Renal cortical epithelial cell (primary cell): ENCODE measurements at places on chromosomes 1 and 21. TPM values are rescaled to one million over a fixed set of nuclear protein-coding genes. Genes with fewer than 3 reads are reported as not detected.

The CA14 gene
- total RNA-seq, result not detected in 2 replicates

The FCRL4 gene
- not detected in 2 replicates for total RNA-seq

The COL11A1 gene
- 13.7 and 25.9 TPM in 2 replicates for total RNA-seq

The ATP1A4 gene
- total RNA-seq, result not detected in 2 replicates

The NASP gene
- total RNA-seq, result 31.4 and 46.4 TPM in 2 replicates

The LIN28A gene
- total RNA-seq, result not detected in 2 replicates

The MEX3A gene
- 5.0 and 7.1 TPM in 2 replicates for total RNA-seq

The MFAP2 gene
- 2.6 and 10.6 TPM in 2 replicates for total RNA-seq

The PCBP3 gene
- 0.15 TPM in 1 of 2 replicates, not detected in the other for total RNA-seq

The FAM43B gene
- total RNA-seq, result 0.15 TPM in 1 of 2 replicates, not detected in the other

The CNR2 gene
- not detected in 2 replicates for total RNA-seq

DNA sequence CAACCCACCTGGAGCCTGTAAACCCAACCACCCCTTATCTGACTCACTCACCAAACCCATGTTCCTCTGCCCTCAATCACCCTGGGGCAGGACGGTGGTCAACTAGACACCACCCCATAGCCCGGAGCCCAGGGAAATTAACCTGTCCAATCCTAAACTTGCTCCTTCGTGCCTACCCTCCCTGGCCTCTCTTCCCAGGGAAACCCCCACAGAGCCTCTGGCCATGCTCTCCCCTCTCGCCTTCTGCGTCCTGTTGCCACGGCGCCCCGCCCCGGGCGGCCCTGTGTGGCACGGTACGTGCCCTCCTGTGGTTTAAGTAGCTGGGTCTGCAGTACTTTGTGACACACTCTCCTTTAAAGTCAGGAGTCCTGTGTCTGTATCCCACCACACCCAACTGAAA is 4.0 kb upstream of the FTCD start:
- DNase-seq, result no peak

- no peak for DNase-seq
Measured at GRCh38 chr1:241844593-241844992, 3.4 kb upstream of the EXO1 start.

- no peak for DNase-seq
Measured at GRCh38 chr1:190619724-190620123, 142.1 kb upstream of the BRINP3 start.

DNA sequence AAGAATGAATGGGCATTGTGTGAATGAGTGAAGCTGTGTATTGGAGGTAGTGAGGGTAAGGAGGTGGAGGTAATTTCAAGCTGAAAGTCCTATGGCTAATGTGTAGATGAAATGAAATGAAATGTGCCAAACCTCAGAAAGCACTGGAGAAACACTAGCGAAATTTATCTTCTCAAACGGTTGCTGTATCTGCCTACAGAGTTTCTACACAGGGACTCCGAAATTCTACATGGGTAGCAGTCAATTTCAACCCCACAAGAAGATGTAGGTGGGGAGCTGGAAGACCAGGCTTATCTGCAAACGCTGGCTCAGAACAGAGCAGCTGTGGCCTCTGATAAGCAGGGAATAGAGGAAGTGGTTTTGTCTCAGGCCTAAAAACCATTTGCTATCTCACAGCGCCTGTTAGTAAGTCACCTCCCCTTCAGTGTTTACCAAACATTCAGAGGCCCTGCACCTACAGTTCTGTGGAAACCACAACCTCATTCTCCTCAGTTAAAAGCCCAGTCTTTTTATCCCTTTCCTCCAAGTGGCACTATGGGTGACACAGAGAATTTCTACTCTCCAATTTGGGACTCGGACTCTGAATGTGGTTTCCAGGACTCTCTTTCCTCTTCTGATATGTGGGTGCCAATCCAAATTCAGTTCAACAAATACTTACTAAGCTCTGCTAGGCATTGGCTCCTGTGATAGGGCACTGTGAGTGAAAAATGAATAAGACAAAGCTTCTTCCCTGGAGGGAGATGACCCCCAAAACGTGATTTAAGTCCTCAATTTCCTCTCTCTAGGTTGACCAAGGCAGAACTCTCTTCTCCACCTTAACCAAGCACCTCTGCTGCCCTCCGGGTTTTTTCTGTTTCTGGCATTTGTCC is 17.2 kb upstream of the SLAMF6 start:
- no peak for DNase-seq

- no peak for DNase-seq
Measured at GRCh38 chr1:28067523-28068090, 20.8 kb downstream of the EYA3 start.

DNA sequence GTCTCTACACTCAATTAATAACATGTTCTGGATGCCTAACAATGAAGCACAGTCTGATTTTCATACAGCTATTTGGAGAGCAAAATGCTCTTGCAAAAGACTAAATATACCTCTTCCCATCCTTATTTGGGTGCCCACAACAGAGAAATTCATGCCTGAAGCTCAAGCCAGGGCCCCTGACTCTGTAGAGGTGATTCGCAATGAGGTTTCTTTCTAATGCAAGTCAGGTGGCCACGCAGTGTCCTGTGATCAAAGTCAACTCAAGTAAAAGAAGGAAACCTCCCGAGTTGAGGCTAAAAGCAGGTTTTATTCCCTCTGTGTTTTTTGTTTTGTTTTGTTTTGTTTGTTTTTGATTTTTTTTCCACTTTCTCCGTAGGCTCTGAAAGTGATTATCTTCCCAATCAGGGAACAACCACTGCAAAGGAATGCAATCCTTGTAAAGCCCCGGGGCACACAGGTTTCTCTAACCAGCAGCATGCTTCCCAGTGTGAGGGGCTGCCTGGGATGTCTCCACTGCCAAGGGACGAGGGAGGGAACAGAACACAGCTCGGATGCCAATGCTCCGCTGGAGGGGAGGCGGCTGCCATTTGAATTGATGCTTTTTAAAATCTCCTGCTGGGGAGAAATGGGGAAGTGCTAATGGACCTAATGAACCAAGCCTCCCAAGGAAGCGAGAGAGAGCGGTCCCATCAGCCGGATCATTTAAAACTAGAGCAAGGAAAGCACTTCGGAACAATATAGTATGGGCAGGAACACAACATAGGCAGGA is 73.8 kb upstream of the SSX2IP start:
- DNase-seq, result no peak

DNA sequence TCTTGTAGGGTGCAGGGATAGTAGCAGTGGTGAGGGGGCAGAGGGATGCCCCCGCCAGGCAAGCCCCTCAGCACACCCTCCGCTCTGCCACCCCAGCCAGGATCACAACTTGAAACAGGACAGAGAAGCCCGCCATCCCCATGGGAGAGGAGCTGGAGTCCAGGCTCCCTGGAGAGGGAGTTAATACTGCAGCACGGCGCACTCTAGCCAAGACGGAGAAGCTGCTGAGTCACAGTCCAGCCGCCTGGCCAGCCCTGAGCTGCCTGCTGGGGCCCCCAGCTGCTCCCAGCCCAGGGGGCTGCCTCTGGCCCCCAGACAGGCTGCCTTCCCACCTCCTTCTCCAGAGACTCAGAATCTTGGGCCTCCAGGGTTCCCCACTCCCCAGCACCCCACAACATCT is 87.2 kb downstream of the SYT2 start:
- no peak for DNase-seq

GRCh38 chr1:175822580-175822979 is 79.2 kb upstream of the TNR start:
- DNase-seq, result peak; percentile 49

DNA sequence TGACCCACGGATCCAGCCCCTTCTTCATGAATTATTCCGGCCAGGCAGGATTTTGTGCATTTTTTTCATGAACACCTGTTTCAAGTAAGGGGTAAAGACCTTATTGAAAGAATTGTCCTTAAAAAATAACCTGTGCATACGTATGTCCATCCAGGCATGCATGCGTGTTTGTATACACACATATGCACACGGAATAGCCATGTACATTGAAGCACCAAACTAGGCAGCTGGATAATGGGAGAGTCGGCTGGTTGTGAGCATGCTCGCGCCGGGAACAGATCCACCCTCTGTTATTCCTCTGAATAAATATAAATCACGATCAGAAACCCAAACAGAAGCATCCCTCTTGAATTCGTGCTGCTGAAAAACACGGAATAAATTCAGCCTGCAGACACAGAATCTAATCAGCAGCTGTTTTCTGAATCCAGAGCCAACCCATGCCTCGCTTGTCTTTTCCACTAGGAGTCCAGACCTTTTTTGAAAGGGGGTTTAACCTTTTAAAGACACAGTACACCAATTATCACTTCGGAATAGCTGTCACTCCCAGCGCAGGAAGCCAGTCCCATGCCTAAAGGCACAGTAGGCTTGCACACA is at the start of gene HIVEP3:
HIVEP3 (minus strand) TSS at position 473 of the 594 bp plus-strand sequence.
- peak; percentile 44 for DNase-seq

DNA sequence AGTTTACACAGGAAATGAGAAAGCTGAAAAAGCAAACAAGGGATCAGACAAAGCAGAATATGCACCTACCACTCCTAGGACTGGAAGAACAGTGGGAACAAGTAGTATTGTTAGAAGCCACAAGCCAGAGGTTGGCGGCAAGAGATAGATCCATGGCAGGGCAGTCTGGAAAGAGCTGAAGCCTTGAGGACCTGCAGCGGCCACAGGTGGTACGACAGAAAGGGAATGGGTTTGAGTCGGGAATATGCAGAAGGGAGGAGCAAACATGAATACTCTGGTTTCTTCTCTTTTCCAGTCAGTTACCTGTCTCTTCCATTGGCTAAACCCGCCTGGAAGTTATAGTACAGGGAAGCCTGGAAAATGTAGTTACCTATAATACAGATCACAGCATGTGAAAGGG is 3.9 kb upstream of the PCNX2 start:
- DNase-seq, result no peak

GRCh38 chr1:186715887-186716809 is 35.9 kb upstream of the PTGS2 start:
- DNase-seq, result no peak

DNA sequence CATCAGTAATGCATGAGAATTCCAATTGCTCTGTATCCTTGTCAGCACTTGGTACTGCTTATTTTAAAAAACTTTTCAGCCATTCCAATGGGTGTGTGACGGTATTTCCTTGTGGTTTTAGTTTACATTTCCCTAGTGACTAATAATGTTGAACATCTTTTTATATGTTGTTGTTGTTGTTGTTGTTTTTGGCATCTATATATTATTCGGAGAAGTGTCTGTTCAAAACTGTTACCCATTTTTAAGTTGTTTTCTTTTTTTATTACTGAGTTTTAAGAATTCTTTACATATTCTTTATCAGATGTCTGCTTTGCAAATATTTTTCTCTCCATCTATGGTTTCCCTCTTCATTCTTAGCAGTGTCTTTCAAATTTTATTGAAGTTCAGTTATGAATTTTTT is 231.1 kb upstream of the POU3F1 start:
- no peak for DNase-seq

DNA sequence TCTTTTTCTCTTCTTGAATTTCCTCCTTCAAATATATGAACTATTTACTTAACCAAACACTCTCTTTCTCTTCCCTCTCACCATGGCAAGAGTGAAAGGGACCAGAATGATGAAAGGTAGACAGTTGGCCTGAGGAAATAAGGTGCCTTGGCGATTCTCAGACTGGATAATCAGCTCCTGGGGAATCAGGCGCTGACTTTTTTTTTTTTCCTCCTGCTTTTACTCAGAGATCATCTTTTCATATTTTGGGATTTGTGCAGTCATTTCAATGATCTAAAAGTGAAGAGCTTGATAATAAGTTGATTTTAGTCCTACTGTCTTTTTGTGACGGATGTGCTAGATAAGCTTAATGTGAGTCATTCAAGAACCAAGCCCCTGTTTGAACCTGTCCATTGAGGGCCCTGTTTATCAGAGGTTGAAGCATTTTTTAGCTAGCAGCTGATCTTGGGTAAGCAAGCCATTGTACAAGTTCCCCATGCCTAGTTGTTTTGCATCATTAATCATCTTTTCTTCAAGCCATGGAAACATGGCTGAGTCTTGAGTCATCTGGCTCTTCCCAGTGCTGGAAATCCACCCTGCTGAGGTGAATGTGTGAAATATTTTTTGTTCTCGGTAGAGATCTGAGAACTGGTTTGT is 40.8 kb downstream of the ITSN1 start:
- DNase-seq, result peak; percentile 99

GRCh38 chr1:151325646-151326429 is 1.4 kb downstream of the PI4KB start:
- DNase-seq, result no peak

DNA sequence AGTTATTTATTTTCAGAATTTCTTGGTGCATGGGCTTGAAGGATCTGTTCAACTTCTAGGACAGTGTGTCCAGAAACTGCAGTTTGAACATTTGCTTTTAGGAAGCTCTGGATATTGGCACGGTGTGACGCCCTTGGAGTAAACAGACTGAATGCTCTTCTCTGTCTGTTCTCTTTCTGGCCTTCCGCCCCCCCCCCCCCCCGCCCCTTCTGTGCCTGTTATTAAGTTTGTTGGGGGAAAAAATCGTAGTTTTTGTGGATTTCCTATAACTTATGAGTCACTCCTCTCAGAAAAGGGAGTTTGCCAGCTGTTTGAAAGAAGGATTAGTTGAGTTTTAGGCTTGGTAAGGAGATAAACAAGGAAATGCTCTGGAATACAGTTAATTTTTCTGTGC is 1.2 kb downstream of the KCTD3 start:
- DNase-seq, result peak; percentile 52

GRCh38 chr1:219147571-219148019 is 26.1 kb upstream of the LYPLAL1 start:
- no peak for DNase-seq

GRCh38 chr1:58570817-58571216 is 6.2 kb downstream of the TACSTD2 start:
- no peak for DNase-seq

GRCh38 chr1:153631047-153632022 is 2.5 kb upstream of the CHTOP start:
- peak; percentile 34 for DNase-seq
